ENCODE measurements at places on chromosomes 3 and 15. TPM values are rescaled to one million over a fixed set of nuclear protein-coding genes. Genes with fewer than 3 reads are reported as not detected.

EPHB3 gene
- 6.7 TPM for total RNA-seq

MELTF gene
- total RNA-seq: 202 TPM

STRIT1 gene
- not detected for total RNA-seq

TRPM1 gene
- not detected for total RNA-seq

ACKR2 gene
- not detected for total RNA-seq

TNFSF10 gene
- total RNA-seq: not detected

CHRNA3 gene
- total RNA-seq: not detected

PLA2G4D gene
- not detected for total RNA-seq

RASGRF1 gene
- 1.5 TPM for total RNA-seq

FES gene
- total RNA-seq: 0.85 TPM

MOBP gene
- total RNA-seq: not detected

PCCB gene
- total RNA-seq: 56.9 TPM

STRC gene
- total RNA-seq: not detected

BTLA gene
- not detected for total RNA-seq

AHSG gene
- total RNA-seq: not detected

EPHA3 gene
- 25.6 TPM for total RNA-seq

NDN gene
- total RNA-seq: 23.5 TPM

MAP6D1 gene
- 1.0 TPM for total RNA-seq

Data from A375 (cell line).